ENCODE measurements at places on chromosomes 11 and 22.

DNA sequence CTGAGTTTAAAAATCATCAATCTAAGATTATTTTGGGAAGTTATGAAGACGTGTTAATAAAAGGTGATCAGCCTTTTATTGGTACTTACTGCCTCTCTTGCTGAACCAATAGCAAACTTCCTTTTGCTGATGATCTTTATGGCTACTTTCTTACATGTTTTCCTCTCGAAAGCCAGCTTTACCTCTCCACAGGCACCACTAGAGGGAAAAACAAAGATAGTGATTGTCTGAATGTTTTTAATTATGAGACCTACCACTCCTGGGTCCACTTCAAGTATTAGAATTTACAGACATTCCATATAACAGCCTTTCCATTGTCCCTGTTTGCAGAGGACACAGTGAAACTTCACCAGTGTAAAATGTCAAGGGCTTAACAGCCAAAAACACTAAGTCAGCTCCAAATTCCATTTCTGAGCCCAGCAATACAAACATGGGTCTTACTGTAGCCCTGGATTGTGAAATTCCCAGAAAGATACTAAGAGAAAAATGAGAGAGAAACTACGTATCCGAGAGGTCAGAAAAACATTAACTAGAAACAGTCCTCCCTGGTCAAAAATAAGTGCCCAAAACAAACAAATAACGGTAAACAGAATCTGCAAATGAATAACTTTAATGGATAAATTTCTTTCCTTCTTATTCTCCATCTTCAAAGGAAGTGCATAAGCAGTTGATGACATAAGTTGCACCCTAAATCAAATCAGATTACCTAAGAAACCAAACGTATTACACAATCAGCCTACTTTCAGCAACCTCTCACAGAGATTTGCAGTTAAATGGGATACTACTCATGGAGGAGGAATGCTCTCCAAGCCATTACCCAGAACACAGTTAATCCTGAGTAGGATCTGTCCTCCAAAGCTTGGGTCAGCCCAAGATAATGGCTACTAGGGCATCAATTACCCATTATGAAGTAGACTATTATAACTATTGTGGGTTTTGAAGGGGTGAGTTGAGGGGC is 29.5 kb downstream of the CHEK2 start:
- DNase-seq = no peak

- DNase-seq = no peak
Observed at GRCh38 chr22:42990131-42990838, 24.7 kb downstream of the PACSIN2 start.

GRCh38 chr11:103898065-103898464 is 138.4 kb upstream of the DDI1 start:
- DNase-seq = no peak

DNA sequence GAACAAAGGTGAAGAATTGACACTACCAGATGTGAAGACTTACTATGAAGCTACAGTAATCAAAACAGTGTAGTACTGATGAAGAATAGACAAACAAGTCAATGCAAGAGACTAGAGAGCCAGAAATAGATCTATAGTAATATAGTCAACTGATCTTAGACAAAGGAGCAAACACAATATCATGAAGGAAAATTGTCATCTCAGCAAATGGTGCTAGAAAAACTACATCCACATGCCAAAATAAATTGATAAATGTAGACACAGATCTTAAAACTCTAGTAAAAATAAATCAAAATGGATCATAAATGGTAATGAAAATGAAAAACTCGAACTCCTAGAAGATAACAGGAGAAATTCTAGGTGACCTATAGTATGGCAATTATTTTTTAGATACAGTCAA is 609.5 kb downstream of the NELL1 start:
- no peak for DNase-seq

- no peak for DNase-seq
Observed at GRCh38 chr11:62145261-62145871, 21.6 kb downstream of the INCENP start.

- DNase-seq = no peak
Observed at GRCh38 chr11:45023065-45023365, 72.3 kb upstream of the TP53I11 start.

GRCh38 chr11:71908218-71908617 is 20.2 kb downstream of the XNDC1N start:
- no peak for DNase-seq

DNA sequence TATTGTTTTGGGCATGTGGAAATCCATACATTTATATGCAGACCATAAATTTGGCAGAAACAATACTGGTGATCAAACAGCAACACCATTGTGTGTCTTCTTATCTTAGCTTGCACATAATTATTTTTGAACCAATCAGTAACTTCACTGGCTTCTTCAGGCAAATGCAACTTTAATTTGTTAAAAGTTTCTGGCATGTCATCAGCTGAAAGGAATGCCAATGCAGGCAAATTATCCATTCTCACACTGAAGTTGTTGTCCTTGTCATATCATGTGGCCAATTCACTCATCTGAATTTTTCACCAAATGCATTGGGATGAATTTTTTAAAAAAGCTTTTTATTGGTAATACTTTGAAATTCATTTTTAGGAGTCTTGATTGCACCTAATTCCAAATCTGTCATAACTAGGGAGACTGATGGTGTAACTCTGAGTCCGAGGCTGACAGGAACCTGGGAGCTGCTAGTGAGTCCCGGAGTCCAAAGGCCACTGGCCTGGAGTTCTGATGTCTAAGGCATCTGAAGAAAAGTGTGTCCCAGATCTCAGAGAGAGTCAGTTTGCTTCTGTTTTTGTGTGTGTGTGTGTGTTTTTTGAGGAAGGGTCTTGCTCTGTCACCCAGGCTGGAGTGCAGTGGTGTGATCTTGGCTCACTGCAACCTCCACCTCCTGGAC is 17.4 kb upstream of the OR10V1 start:
- DNase-seq = no peak

- DNase-seq = no peak
Observed at GRCh38 chr11:88179141-88179540, 3.9 kb upstream of the RAB38 start.

DNA sequence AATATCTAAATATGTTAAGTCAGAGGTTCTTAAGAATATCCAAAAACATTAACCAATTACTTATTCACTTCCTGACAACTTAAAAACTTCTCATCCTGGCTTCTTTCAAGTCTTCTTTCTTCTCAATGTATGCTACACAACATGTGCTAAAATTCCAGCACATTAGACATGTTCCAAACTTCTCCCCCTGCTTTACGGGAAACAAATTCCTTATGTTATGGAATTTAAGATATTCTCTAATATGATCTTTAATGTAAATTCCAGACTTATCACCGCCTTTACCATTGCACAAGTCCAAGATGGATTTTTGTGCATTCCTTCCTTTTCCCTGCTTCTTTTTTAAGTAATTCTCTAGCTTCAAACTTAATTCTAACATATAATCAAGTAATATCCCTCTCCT is 964.5 kb upstream of the CHORDC1 start:
- no peak for DNase-seq

- no peak for DNase-seq
Observed at GRCh38 chr22:43442386-43443151, 30.8 kb downstream of the MPPED1 start.

GRCh38 chr22:31630331-31631329 is 31.4 kb downstream of the PISD start:
- DNase-seq = peak; percentile 77

DNA sequence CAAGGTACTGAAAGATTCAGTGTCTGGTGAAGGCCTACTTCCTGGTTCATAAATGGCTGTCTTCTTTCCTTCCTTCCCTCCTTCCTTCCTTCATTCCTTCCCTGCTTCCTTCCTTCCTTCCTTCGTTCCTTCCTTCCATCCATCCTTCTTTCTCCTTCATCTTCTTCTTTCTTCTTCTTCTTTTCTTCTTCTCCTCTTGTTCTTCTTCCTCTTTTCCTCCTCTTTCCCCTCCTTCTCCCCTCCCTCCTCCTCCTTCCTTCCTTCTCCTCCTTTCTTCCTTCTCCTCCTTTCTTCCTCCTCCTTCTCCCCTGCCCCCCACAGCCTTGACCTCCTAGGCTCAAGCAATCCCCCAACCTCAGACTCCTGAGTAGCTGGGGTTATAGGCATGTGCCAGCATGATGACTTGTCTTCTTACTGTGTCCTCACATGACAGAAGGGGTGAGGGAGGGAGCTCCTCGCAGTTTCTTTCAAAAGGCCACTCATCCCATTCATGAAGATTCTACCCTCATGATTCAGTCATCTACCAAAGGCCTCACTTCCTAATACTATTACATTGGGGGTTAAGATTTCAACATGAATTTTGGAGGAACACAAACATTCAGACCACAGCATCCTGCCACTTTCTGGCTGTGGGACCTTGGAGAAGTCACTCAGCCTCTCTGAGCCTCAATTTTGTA is 22.6 kb upstream of the CCDC134 start:
- no peak for DNase-seq

DNA sequence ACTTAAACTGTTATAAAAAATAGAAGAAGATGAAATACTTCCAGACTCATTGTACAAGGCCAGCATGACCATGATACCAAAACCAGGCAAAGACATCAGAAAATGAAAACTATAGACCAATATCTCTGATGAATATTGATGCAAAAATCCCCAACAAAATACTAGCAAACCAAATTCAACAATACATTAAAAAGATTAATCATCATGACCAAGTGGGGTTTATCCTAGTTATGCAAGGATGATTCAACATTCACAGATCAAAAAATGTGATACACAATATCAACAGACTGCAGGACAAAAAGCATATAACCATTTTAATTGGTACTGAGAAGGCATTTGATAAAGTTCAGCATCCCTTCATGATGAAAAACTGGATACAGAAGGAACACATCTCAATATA is 824.5 kb upstream of the RAG2 start:
- no peak for DNase-seq
